ENCODE measurements at places on chromosomes 2 and 18. TPM values are rescaled to one million over a fixed set of nuclear protein-coding genes. Genes with fewer than 3 reads are reported as not detected.
A peak's percentile ranks its signal among the peaks of the same experiment; 100 is the strongest.

The RNU2-63P gene
- total RNA-seq = not detected

The FTCDNL1 gene
- total RNA-seq = 3.1 TPM

The PSTPIP2 gene
- total RNA-seq = 15.9 TPM

The OSBPL1A gene
- 41.8 TPM for total RNA-seq

DNA sequence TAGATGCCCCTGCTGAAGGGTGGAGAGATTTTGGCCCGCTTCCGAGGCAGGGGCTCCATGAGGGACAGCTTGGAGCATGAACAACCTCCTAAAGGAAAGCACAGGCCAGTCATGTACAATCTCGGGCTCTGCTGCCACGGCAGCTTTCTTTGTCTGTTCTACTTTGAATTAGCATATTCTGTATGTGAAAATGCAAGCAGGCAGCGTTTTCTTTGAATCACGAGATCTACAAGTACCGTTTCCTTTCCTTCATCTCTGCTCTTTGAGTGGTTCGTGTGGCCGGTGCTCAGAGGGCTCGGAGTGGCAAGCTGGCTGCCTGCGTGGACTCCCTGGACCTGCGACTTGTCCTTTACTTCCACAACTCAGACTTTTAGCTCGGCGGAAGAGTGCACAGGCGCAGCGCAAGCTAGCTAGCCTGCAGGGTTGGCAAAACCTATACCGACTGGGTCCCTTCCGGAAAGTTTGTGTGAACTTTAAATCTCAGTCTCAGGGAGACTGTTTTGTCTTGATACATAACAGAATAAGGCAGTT is 6.9 kb downstream of the TWIST2 start:
- no peaks in the 10 kb centered on the region for H3K36me3 ChIP-seq
- no peak overlapping the region for H3K27ac ChIP-seq
- DNase-seq = no peak
- no peak overlapping the region for H3K4me3 ChIP-seq
- H3K27me3 ChIP-seq = no peaks in the 10 kb centered on the region

DNA sequence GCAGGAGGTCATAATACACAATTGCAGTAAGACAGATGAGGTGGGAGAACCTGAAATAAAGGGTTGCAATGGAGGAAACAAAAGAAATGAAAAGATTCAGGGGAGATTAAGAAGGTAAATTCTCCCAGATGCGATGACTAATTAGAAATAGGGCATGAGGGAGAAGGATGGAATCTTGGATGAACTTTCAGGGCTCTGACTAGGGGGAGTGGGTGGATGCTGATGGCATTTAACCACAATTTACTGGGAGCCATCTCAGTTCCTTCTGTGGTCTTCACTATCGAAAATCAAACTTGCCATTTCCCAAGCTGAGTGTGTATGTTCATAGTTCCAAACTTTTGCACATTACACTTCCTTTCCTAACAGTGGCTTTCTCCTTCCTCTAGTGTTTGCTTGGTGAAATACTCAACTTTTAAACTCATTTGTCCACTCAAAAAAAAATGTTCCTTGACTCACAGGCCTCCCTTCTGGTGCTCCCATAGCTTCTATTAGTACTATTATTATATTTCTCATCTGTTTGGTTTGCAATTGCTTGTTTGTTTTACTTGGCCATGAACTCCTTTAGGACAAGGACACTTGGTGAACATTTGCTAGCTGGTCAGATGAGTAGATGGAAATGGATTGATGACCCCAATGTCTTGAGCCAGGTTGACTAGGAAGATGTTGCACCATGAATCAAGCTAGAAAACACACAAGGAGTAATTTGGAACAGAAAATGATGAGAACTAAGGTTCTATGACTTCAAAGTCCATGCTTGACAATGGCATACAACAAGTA is 178.5 kb downstream of the DIS3L2 start:
- H3K4me1 ChIP-seq = no peaks in the 10 kb centered on the region
- DNase-seq = no peak
- H3K4me3 ChIP-seq = no peak overlapping the region
- H3K36me3 ChIP-seq = no peaks in the 10 kb centered on the region
- no peaks in the 10 kb centered on the region for H3K27me3 ChIP-seq

DNA sequence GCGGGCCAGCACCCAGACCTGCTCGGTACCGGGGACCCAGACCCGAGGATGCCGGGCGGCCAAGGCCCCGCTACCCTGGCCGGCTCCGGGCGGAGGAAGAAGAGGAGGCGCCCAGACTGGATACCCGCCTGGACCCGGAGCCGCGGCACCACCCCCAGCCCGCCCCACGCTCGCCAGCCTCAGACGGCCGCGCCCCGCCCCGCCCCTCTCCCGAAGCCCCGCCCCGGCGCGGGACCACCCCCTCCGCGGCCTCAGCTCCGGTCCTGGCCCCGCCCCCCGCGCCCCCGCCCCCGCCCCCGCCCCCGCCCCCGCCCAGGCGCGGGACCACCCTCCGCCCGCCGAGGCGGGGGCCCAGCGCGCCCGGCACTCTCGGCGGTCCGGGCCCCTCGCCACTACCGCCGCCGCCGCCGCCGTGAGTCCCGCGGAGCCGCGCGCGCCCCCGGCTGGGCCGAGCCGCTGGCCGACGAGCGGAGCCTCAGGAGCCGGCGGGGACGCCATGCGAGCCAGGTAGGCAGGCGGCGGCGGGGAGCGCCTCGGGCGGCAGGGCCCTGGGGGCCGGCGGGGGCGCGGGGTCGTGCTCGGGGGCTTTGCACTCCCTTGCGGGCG is at the start of gene SH3BP4:
SH3BP4 (plus strand) TSS at position 354 of the 606 bp plus-strand sequence. CDS start 82,986 bp downstream, outside the sequence.
- peak within 1 kb of the TSS; percentile 67 for H3K4me3 ChIP-seq
- H3K36me3 ChIP-seq = no peaks in the 10 kb centered on the region
- H3K27me3 ChIP-seq = peaks cover 3% of the 10 kb centered on the region
- peaks cover 10% of the 10 kb centered on the region for H3K4me1 ChIP-seq
- peak within 1 kb of the TSS; percentile 91 for H3K27ac ChIP-seq

Measured in upper lobe of left lung (tissue), 6 donors.